Activated CD4-positive, CD25-positive, alpha-beta regulatory T cell treated with anti-CD3 and anti-CD28 coated beads, Interleukin-2, amount 50 U/mL, for 24 hours (primary cell): ENCODE measurements at places on chromosomes 4 and X.

GRCh38 chrX:69317721-69318120, 152.5 kb upstream of the PJA1 start:
- no peak for ATAC-seq

DNA sequence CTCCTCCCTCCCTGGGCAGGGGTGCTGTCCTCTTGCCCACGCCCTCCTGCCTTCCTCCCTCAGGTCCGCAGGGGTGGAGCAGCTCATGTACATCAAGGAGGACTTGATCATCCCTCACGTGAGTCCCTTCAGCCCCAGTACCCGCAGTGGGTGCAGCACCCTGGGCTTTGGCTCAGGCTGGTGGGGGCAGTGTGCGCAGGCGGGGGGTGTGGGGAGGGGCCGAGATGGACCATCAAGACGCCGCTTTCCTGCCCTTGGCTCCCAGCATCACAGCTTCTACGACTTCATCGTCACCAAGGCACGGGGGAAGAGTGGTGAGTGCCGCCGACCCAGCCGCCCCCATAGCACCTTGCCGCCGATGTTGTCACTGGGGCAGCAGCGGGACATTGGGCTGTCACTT, 5.7 kb downstream of the FAM50A start:
- ATAC-seq, result no peak

- ATAC-seq, result no peak
Observed at GRCh38 chrX:12814420-12814819, 23.2 kb downstream of the PRPS2 start.

DNA sequence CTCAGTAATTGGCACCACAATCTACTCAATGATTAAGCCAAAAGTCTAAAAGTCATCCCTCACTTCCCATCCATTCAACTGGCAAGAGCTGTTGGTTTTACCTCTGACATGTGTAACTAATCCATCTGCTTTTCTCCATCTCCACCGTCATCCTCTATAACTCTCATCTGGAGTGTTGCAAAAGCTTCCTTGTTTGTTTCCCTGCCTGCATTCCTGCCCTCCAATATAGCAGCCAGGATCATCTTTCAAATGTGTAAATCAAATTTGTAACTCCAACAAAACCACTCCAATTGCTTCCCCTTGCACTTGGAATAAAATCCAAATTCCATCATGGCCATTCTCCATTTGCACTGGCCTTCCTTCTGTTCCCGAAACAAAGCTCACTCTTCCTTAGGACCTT, 4.3 kb upstream of the PLAC8 start:
- ATAC-seq, result no peak

DNA sequence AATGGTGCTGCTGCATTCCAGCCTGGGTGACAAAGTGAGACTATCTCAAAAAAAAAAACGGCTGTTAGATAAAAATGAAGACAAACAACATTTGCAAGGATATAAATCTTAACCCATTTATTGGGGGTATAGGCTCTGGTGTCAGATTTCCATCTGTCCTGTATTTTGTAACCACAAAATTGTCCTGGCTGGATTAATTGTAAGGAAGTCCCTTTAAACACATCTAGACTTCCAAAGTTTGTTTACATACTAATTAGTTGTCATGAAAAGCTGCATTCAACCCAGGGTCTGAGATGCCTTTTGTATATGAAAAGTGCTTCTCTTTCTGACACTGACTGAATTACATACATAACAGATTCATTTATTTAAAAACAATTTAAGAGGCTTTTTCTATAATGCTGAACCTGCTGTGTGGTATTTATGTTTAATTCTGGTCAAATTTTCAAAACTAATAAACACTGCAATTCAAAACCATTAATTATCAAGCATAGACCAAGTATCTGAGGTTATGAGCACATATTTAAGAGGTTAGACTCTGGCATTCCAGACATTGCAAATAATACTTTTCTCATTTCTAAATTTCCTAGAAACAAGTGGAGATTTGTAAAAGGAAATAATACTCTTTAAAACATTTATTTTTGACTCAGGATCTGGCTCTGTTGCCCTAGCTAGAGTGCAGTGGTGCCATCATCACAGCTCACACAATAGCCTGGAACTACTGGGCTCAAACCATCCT, 17.5 kb upstream of the UGDH start:
- no peak for ATAC-seq

DNA sequence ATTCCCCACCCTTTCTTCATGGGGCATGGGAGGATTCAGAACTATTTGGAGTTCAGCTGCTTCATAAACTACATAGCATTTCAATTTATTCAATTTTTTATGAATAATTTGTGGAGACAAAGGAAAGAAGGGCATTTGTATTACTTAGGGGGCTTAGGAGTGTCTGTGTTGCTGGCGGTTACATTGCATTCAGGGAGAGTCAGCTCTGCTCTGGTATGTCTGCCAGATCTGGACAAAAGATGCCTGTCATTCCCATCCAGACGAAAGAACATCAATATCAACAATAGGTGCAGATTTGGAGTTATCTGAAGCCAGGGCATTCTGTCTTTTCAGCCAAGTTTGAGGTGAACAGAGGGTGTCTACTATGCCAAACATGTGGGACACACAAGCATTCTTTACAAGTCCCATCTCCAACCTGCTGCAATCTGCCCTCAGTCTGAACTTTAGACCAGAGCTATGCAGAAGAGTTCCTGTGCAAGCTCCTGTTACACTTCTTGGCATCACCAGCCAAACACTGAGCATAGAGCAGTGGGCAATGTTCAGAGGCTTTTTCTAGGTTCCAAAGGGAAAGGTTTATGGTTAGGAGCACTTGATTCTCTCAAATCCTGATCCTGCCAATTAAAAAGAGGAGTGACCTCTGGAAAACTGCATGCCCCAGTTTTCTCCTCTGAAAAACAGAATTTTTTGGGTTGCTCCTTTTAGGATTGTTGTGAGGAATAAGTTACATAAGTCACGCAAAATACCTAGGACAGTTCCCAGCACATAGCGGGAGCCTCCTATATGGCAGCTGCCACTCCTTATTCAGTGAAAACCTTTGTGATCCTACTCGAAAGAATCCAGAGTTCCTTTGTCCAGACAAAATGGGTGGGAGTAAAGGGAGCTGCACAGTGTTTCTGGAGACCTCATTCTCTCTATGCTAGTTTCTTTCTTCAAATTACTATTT, 719.5 kb upstream of the SLIT2 start:
- no peak for ATAC-seq

- ATAC-seq, result no peak
Observed at GRCh38 chrX:107716118-107716684, 59.4 kb downstream of the TSC22D3 start.

- ATAC-seq, result no peak
Observed at GRCh38 chr4:139753686-139754085, 88.1 kb downstream of the MGST2 start.

DNA sequence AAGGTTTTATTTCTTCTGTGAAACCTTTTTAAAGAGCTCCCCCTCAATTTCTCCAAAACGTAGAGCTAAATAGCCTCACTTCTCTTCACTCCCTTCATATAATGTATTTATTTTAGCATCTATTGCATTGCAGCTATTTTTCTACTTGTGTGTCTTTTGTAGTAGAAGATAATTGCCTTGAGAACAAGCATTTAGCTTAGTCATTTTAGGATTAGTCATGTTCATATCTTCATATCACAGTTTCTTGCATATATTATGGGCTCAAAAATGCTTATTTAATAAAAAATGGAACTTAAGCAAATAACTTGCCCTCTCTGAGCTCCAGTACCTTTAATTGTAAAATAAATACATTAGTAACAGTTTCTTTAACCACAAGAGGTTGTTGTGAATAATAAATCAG, 72.1 kb upstream of the SPANXC start:
- ATAC-seq, result no peak

DNA sequence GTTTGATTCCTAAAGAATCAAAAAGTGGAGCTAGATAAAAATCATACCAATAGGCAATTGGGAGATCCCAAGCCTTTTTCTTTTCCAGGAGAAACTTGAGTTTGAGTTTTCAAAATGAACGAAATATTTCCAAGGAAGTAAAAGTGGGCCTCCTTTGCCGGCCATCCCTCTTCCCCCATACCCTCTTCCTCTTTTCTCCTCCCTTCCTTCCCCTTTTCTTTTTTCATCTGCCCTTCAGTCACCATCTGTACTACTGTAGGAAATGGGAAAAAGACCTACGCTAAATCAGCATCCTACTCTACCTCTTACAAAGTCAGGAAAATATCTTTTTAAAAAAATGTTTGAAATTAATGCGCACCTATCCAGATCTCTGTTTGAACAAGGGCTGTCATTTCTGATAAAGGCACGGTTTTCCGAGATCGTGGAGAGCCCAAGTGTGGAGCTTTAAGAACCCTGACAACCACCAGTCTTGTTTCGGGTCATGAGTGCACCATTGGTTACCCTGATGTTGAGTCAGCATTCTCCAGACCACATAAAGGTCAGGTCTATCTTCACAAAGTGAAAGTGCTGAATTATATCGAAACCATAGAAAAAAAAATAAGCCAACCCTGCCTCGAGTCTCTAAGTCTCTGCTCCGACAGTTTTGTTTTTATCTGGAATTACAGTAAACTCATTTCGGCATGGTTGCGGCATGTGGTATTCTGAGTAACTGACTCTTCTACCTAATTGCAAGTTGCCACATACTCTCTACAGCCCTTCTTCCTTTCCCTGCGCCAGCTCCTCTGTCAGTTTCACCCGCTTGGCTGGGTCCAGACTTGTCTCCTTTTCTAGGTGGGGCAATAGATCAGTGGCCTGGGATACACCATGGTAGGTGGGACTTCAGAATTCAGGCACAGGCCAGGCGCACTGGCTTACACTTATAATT, 140.2 kb upstream of the KLF3 start:
- peak; percentile 95 for ATAC-seq

- no peak for ATAC-seq
Observed at GRCh38 chr4:121980643-121981042, 28.8 kb upstream of the TRPC3 start.

DNA sequence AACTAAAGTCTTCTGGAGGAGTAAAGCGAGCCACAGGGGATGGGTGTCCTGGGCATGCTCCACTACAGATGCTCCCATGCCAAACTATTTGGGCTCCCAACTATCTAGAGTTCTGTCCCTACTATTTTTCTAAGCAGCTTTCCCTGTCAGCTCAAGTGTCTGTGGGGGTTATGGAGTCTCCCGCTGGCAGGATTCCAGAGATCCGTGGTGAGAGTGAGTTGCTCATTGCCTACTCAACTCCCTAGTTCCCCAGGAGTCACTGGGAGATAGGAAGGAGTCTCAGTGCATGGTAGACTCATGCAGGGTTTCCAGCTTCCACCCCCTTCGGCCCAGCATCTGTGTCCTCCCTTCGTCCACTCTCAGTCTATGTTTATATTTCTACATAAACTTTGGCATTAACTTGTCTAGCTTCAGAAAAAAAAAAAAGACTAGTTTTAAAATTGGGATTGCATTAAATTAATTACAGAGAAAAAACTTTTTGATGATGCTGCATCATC, 55.1 kb upstream of the INPP4B start:
- ATAC-seq, result no peak

DNA sequence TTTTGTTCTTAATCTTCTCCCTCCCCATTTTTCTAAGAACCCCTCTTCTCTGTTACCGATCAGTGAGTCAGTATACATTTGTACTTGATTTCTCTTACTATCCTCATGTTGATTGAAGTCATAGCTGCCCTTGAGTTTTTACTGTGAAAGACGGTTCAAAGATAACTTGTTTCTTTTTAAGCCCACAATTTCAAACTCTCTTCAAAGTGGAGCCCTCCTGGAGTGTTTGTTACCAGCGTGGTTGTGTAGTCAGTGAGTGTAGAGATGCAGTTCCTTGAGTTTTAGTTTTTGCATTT, 7.9 kb downstream of the PPP1R3F start:
- peak; percentile 38 for ATAC-seq

DNA sequence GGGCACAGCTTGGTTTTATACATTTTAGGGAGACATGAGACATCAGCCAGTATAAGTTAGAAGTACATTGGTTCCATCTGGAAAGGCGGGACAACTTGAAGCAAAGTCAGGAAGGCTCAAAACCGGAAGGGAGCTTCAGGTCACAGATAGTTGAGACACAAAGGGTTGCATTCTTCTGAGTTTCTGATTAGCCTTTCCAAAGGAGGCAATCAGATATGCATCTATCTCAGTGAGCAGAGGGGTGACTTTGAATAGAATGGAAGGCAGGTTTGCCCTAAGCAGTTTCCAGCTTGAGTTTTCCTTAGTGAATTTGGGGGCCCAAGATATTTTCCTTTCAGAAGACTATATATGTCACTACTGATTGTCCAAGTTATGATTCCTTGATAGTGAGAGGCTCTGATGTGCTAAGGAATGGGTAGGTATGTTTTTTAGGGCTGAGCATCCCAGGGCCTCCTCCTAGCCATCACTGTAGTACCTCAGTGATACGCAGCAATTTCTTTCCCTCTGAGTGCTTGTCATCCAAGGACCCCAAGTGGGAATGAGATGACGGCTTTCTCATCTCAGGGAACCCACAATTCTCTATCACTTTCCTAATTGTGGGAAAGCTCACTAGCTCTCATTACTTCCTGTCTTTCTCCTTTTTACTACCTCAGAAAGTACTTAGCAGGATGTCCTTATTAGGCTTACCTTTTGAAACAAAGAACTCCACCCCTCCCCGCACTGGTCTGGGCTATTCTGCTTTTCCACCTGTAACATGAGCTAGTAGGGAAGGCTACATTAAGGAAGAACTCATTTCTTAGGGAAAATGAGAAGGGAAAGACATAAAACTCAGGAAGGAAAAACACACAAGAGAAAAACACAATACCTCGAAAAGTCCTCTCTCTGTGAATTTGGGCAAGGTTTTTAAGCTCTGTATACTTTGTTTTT, 632.7 kb downstream of the RAPGEF2 start:
- ATAC-seq, result no peak

DNA sequence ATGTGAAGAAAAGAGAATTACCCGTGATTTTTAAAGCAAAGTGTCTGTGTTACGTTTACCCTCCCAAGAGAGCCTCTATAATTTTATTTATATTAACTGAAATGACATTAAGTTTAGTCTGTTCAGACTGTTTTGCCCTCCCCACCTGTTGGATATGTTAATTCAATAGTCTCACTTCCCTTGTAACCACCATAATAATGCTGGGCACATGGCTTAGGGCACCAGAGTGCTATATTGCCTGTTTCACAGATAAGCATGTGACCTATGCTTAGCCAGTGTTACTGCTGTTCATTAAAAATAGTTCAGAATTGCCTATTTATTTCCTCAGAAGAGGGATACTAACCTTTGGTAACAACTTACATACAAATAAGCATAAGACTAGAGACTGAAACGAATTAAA, 446.2 kb downstream of the FAT4 start:
- no peak for ATAC-seq

DNA sequence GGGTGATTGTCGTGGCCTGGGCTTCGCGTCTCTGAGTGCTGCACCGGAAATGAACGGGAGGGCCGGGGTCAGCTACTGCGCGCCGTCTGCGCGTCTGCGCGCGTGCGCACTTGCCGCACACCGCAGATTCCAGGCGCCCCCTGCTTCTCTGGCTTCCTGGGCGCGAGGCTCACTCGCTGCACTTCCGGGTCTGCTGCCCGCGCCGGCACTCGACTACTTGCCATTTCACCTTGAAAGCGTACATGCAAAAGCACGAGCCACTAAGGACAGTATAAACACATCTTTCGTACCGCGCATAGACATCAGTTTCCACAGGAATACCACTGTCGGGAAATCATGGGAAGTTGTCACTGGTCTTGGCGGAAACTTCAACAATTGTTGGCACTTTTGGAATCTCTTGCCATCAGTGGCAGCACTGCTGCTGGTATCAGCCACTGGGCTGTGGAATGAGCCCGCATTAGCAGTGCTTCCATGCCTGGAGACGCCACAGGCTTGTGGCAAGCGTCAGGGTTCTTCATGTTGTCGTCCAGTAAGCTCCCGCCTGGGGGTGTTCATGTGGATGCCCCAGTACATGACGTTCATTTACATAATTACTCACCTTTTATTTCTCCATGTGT, at the start of gene SUPT20HL2:
SUPT20HL2 (minus strand) TSS at position 51 of the 617 bp plus-strand sequence. CDS start 754 bp downstream, outside the sequence.
- no peak for ATAC-seq

GRCh38 chr4:106032851-106033286, 137.6 kb downstream of the NPNT start:
- no peak for ATAC-seq
